Fibroblast of villous mesenchyme (primary cell): ENCODE measurements at places on chromosomes 3 and 15. TPM values are rescaled to one million over a fixed set of nuclear protein-coding genes. Genes with fewer than 3 reads are reported as not detected.
A peak's percentile ranks its signal among the peaks of the same experiment; 100 is the strongest.

GRCh38 chr3:143343944-143344343, 224.4 kb downstream of the CHST2 start:
- DNase-seq = no peak

- DNase-seq = no peak
These were observed 10.3 kb downstream of the LINGO1 start for GRCh38 chr15:77622209-77622933.

DNA sequence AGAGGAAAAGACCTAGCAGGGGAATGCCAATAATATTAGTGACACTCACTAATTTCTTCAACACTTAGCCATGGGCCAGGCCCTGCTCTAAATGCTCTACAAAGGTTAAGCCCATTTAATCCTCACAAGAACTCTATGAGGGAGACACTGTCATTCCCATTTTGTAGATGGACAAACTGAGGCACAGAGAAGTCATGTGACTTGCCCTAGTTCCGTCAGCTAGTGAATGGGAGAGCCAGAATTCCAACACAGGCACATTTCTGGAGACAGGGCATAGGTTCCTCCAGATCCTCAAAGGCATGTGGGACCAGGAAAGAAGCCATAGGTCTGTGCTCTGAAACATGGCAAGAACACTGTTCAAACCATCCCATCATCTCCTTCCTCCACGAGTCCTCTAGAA, 31.5 kb downstream of the LOXL1 start:
- no peak for DNase-seq

- no peak for DNase-seq
These were observed 216.1 kb downstream of the THRB start for GRCh38 chr3:24278543-24278942.

DNA sequence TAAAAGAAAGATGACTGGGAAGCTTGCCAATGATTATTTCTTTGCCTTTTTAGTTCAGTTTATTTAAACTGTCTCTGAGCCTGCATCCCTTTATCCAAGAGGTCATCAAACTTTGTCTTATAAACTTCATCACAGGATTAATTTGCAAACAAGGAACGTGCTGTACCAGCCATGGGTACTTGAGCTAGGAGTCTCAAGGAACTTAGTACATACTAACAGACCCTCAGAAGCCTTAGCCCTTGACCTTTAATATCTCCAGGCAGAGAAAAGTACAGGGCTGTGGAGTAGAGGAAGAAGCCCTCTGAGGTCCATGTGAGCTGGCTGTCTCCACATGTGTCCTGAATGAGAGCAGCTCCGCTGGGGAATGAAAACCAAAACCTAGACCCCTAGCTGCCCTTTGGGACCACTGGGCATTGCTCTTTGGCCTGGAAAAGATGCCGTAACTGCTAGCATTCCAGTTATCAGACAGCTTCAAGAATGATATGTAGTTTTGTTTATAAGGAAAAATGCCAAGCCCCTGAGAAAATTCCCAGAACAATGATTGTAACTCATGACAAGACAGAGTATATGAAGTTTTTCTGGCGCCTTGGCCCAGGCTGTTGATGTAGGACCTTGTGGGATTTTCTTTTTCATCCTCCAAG, 92.1 kb downstream of the ASB7 start:
- DNase-seq = peak; percentile 97

PRKCI gene
- 81.8 and 98.4 TPM in 2 replicates for total RNA-seq

CYP1A1 gene
- not detected in 2 replicates for total RNA-seq

SEMA6D gene
- total RNA-seq = 3.0 and 17.4 TPM in 2 replicates

DNA sequence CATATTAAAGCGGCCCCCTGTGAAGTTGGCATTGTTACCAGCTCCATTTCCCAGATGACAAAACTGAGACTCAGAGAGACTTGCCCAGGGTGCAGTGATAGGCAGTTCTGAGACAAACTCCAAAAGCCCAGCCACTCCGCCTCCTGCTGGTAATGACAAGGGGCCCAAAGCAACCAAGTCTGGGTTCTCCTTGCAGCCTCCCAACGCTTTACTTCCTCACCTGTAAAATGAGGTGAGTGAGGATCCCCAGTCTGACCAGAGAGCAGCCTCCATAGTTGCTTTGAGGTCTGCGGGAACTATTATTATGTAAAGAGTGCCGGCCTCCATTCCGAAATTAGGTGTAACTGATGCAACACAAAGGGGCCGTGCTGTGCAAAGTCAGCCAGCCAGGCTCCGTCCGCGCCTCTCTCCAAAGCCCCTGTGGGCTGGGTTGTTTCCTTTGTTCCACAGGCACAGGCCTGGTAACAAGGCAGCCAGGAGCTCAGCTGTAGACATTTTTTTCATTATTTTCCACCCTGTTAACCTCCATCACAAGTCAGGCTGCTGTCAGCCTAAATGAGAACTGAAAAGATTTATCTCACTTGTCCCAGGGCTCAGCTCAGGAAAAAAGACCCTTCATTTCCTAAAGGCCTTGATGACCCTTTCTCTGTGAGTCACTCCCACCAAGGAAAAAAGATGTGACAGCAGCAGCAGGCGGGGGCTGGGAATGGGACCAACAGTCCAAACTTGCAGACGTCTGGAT, 139.1 kb upstream of the RAD18 start:
- DNase-seq = no peak
